Mesendoderm (in vitro differentiated cells): ENCODE measurements at places on chromosomes 6 and 20.

DNA sequence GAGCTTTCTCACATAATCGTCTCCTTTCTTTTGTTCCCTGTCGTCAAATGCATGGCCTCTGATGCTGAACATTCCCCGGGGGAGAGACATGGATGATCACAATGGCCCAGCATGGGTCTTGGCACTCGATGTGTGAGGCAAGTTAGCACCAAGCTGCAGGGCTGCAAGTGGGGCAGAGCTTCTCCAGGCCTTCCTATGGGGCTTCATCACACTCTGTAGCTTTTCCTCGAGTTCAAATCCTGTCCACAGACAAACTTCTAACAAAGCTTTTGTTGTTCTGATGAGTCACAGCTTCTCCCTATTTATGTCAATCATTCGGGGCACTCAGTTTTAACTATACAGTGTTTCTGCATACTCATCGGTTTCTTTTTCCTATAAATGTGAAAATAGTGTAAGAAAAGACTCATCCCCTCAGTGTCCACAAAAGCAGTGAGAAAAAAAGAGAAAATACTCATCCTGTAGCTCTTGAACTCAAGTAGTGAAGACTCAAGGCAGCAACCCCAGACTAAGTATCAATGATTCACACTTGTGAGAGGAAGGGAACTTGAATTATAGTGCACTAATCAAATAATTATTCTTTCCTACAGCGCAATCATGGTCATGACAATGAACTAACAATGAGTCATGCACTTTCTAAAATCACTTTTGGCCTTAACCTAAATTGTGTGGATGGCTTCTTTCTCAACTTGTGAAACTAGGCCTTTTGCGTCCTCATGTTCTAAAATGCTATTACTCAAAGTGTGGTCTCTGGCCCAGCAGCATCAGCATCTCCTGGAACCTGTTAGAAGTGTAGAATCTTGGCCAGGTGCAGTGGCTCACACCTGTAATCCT is 68.4 kb upstream of the NOX3 start:
- H3K36me3 ChIP-seq = no peaks in the 10 kb centered on the region
- no peak overlapping the region for H3K27ac ChIP-seq
- H3K4me3 ChIP-seq = no peak overlapping the region
- DNase-seq = peak; percentile 76

- no peaks in the 10 kb centered on the region for H3K4me1 ChIP-seq
- H3K27me3 ChIP-seq = no peaks in the 10 kb centered on the region
- no peak for DNase-seq
- no peak overlapping the region for H3K27ac ChIP-seq
- H3K4me3 ChIP-seq = no peak overlapping the region
- no peaks in the 10 kb centered on the region for H3K36me3 ChIP-seq
Measured at GRCh38 chr6:146985111-146985510, 219.1 kb upstream of the STXBP5 start.

GRCh38 chr6:43081043-43081442 is 4.9 kb downstream of the PTK7 start:
- no peaks in the 10 kb centered on the region for H3K27me3 ChIP-seq
- DNase-seq = no peak
- H3K4me1 ChIP-seq = peaks cover 14% of the 10 kb centered on the region
- no peak overlapping the region for H3K4me3 ChIP-seq
- no peaks in the 10 kb centered on the region for H3K36me3 ChIP-seq
- no peak overlapping the region for H3K27ac ChIP-seq

GRCh38 chr20:20731945-20732296 is 19.5 kb upstream of the RALGAPA2 start:
- H3K4me1 ChIP-seq = no peaks in the 10 kb centered on the region
- H3K27me3 ChIP-seq = no peaks in the 10 kb centered on the region
- no peak overlapping the region for H3K27ac ChIP-seq
- no peak for DNase-seq
- no peaks in the 10 kb centered on the region for H3K36me3 ChIP-seq
- no peak overlapping the region for H3K4me3 ChIP-seq

DNA sequence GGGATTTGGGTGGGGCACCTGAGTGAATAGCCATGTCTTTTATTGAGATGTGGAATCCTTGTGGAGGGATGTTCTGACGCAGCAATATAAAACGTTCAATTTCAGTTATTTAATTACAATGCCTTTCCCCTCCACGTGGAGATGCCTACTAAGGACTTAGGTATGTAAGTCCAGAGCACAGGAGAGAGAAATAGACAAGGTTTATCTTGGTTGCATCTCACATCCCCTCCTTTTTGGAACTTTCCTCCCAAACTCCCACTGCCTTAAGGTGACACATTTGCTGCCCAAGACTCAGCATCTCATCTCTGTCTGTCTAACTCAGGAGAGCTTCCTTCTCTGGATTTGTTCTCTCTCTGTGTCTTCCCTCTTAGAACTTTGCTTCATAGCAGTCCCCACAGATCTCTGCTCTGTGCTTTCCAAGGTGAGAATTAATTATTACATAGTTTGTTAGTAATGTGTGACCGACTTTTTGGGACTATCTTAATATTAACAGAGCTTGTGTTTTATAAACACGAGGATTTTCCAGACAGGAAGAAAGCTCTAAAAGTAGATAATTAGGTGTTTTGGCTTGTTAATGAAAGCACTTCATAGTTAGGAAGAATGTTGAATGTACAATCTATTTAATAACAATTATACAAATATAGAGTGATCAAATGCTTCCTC is 52.6 kb downstream of the COL19A1 start:
- no peak overlapping the region for H3K4me3 ChIP-seq
- no peaks in the 10 kb centered on the region for H3K4me1 ChIP-seq
- no peaks in the 10 kb centered on the region for H3K27me3 ChIP-seq
- no peaks in the 10 kb centered on the region for H3K36me3 ChIP-seq
- H3K27ac ChIP-seq = no peak overlapping the region

- peaks cover 24% of the 10 kb centered on the region for H3K27me3 ChIP-seq
- DNase-seq = peak; percentile 58
- H3K4me1 ChIP-seq = no peaks in the 10 kb centered on the region
Measured at GRCh38 chr6:10882657-10883171, 873 bp upstream of the GCM2 start.

DNA sequence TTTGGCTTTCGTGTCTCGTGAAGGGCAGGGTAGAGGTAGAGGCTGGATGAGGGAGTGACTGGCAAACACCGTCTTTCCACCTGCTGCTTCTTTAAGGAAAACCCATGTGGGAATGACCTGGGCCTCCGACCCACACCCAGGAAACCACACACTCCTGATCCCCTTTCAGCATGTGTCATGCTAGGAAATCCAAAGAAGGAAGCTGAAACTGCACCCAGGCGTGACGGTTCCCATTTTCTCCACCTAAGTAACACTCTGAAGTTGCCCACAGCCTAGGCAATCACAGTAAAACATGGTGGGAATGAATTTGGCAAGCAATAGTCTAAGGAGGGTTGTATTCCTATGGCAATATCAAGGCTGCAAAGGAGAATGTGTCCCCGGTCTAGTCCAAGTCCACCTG is 538.4 kb upstream of the NOX3 start:
- H3K4me1 ChIP-seq = no peaks in the 10 kb centered on the region
- H3K4me3 ChIP-seq = no peak overlapping the region
- H3K27ac ChIP-seq = no peak overlapping the region
- H3K36me3 ChIP-seq = no peaks in the 10 kb centered on the region

- no peak for DNase-seq
- no peak overlapping the region for H3K27ac ChIP-seq
- no peaks in the 10 kb centered on the region for H3K36me3 ChIP-seq
- H3K27me3 ChIP-seq = no peaks in the 10 kb centered on the region
- H3K4me1 ChIP-seq = no peaks in the 10 kb centered on the region
Measured at GRCh38 chr6:36695414-36695813, 2.2 kb upstream of the RAB44 start.

DNA sequence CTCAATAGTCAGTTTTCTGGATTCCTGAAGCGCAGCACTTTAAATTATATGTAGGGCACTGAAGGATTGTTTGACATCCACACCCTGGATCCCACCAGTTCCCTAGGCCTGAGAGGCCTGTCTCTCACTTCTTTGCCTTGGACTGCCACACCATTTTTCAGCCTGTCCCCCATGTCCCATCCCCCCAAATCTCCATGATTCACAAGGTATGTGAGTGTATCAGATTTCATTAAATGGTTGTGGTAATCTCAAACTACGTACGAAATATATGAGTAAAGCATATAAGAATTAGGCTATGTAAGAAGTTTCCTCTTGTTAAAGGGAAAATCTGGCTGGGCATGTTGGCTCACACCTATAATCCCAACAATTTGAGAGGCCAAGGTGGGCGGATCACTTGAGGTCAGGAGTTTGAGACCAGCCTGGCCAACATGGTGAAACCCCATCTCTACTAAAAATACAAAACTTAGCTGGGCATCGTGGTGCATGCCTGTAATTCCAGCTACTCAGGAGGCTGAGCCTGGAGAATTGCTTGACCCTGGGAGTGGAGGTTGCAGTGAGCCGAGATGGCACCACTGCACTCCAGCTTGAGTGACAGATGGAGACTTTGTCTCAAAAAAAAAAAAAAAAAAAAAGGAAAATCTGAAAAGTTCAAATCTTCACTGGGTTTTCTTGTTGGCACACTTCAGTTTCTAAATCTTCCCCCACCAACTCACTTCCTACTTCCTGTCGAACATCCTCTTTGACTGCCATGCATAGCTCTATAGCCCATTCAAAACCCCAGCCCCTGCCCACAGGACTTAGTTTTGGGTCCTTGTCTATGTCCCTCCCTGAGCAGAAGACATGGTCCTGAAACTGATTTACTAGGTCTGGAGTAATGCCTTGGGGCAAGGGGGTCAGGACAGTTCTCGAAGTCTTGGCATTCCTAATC is 97.3 kb upstream of the SHLD1 start:
- DNase-seq = no peak
- H3K27ac ChIP-seq = no peak overlapping the region
- H3K4me3 ChIP-seq = no peak overlapping the region
- H3K27me3 ChIP-seq = no peaks in the 10 kb centered on the region
- H3K4me1 ChIP-seq = no peaks in the 10 kb centered on the region

DNA sequence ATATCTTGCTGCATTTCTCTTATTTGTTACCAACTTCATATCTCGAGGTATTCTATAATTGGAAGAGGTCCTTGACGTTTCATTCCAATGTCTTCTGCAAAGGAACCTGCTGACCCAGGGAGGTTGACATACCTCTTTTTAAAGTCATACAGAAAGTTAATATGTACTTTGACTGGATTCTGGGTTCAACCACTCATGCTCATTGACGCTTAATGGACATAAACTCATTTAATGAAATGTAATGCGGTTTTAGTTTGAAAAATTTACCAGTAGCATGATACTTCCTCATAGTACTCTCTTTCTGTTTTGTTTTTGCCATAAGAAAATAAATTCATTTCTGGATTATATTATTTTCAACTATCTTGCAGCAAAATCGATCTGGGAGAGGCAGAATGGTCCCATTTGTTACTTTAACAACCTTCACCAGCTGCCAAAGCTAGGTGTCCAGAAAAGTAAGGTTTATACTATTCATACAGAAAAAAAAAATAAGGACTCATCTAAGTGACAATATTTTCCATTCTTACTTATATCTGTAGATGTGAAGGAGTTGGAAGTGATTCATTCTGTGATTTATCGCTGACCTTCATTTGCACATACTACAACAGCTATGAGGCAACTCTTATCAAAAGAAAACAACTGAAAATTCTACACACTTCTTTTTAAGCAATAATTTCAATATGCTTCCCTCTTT is 101.6 kb downstream of the ATXN1 start:
- H3K27me3 ChIP-seq = no peaks in the 10 kb centered on the region
- DNase-seq = no peak
- H3K4me3 ChIP-seq = no peak overlapping the region
- no peaks in the 10 kb centered on the region for H3K36me3 ChIP-seq
- peaks cover 3% of the 10 kb centered on the region for H3K4me1 ChIP-seq

GRCh38 chr6:160239929-160240690 is 18.5 kb downstream of the SLC22A2 start:
- H3K27me3 ChIP-seq = no peaks in the 10 kb centered on the region
- H3K27ac ChIP-seq = peak overlapping the region; percentile 85
- peak; percentile 69 for DNase-seq
- no peaks in the 10 kb centered on the region for H3K36me3 ChIP-seq

GRCh38 chr20:52130406-52130805 is 61.2 kb downstream of the ZFP64 start:
- H3K4me1 ChIP-seq = no peaks in the 10 kb centered on the region
- no peak for DNase-seq
- no peaks in the 10 kb centered on the region for H3K36me3 ChIP-seq
- no peak overlapping the region for H3K4me3 ChIP-seq
- H3K27me3 ChIP-seq = no peaks in the 10 kb centered on the region
- no peak overlapping the region for H3K27ac ChIP-seq

- no peaks in the 10 kb centered on the region for H3K4me1 ChIP-seq
- no peak overlapping the region for H3K4me3 ChIP-seq
- no peak for DNase-seq
- H3K36me3 ChIP-seq = no peaks in the 10 kb centered on the region
- peaks cover 41% of the 10 kb centered on the region for H3K27me3 ChIP-seq
Measured at GRCh38 chr20:2696646-2697045, 4.1 kb downstream of the EBF4 start.

DNA sequence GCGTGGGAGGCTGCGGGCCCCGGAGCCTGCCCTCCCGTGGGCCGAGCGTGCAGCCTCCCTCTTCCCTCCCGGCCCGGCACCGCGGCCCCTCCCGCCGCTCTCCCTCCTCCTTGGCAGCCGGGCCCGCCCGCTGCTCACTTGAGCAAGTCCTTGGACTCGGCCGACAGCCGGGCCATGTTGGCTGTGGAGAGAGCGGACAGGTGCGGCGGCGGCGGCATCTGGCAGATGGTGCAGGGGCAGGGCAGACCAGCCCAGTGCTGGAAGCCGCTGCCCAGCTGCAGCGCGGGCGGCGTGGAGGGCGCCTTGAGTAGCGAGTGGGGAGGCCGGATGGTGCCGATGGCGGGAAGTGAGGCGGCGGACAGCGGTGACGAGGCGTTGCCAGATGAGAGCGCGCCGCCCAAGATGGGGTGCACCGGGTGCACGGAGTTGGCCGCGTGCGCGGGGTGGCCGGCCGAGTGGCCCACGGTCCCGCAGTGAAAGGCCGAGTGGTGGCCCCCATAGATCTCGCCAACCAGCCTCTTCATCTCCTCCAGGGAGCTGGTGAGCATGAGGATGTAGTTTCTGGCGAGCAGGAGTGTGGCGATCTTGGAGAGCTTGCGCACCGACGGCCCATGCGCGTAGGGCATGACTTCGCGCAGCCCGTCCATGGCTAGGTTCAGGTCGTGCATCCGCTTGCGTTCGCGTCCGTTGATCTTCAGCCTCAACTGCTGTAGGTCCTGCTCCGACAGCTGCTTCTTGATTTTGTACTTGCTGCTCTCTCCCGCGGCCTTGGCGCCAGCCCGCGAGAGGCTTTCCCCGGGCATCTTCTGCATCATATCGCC is 766 bp downstream of the OLIG3 start:
- no peak overlapping the region for H3K27ac ChIP-seq
- peaks cover 6% of the 10 kb centered on the region for H3K4me1 ChIP-seq
- peaks cover 96% of the 10 kb centered on the region for H3K27me3 ChIP-seq
- DNase-seq = peak; percentile 57
- no peak overlapping the region for H3K4me3 ChIP-seq

DNA sequence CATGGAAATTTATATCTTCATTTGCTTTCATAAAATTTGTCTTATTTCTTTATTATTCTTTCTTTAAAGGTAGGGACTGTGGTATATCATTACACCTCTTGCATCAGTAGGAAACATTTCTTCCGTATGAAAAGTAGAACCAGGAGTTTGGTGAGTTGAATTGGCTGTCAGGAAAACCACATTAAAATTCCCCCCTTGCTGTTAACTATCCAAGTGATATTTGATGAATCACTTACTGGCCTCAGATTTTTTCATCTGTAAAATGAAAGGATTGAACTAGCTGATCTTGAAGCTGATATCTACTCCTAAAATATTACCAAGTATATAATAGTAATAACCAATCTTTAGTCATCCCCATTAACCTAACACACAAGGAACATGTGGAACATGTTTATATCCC is 460.9 kb downstream of the GJA1 start:
- H3K4me3 ChIP-seq = no peak overlapping the region
- no peaks in the 10 kb centered on the region for H3K36me3 ChIP-seq
- no peaks in the 10 kb centered on the region for H3K4me1 ChIP-seq
- H3K27ac ChIP-seq = no peak overlapping the region
